NCI-H460 (cell line): ENCODE measurements at places on chromosomes 2 and 18.
A peak's percentile ranks its signal among the peaks of the same experiment; 100 is the strongest.

- DNase-seq: no peak
Measured at GRCh38 chr2:4336864-4337263, 633.5 kb downstream of the DCDC2C start.

DNA sequence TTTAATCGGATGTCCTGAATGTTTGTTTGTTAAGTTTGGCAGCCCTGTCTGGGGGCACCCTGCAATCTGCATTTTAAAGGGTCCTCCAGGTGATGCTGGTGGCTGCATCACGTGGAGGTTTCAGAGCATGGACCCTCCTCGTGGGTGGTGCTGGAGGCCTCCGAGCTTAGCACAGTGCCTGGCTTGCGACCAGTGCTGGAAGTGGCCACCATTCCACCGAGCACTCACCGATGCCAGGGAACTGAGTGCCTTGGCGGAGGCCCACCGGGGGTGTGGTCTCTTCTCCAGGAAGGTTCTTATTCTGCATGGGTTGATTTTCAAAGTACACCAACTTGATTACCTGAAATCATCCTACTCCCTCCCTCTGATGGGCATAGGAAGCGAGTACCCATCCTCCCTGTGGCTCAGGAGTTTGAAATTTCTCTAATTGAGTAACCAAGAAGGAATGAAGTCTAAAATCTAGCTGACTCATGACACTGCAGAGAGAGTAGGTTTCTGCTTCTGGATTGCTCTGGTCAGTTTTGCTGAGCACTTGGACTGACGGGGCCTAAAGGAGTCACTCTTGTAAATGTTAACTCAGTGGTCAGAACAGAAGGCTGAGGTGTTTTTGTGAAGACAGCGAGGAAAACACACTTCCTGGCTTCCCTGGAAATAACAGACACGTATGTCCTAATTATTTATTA lies 58.1 kb upstream of the SLC66A3 start:
- DNase-seq: no peak

DNA sequence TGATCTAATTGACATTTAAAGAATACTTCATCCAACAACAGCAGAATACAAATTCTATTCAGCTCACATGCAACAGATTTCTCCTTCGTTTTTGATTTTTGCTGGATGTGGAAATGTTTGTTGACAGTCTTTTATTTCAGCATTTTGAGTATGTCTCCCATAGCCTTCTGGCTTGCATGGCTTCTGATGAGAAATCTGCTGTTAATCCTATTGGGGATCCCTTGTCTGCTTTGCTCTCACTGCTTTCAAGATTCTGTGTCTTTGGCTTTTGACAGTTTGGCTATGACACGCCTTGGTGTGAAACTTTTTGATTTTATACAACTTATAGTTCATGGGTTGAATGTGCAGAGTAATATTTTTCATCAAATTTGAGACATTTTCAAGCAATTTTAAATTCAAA lies 44.7 kb downstream of the TRABD2A start:
- DNase-seq: no peak

DNA sequence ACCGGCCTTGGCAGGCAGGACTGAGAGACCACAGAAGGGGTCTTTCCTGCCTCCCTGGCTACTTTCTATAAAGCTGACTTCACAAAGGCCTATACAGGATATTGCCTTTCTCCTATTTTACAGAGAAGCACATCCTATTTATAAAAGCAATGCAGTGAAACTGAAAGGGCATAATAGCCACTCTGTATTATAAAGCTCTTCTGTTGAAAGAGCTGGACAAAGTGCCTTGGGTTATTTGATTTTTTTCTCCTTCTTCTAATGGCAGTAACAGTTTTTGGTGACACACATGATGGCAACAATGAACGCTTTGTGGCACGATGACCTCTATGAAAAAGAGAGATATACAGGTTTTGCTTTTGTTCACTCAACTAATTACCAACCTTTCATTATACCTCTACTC lies 281.1 kb downstream of the ZNF516 start:
- DNase-seq: no peak

DNA sequence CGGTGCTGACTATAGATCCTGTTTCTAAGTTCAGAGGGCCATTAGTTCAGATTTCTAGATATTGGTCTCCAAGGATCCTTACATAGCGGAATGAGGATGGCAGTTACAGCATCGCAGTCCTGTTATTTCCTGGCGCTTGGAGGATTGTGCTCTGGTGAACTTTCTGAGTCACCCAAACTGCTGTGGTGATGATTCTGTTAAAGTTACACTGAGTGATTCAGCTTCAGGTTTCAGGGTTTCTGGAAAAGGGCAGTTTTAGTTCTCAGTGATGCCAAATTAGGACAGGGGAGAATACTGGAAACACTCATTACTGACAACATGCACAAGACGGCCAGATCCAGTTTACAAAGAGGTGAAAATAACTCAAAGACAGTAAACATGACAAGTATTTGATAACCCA lies 52.1 kb upstream of the ANKRD62 start:
- DNase-seq: no peak

GRCh38 chr18:67359873-67360838 lies 156.4 kb downstream of the DSEL start:
- DNase-seq: peak; percentile 69

GRCh38 chr2:105139556-105140239 lies 101.8 kb downstream of the MRPS9 start:
- DNase-seq: no peak

- DNase-seq: peak; percentile 45
Measured at GRCh38 chr2:25521665-25522387, 151.6 kb downstream of the DTNB start.
